ENCODE measurements at places on chromosomes 12 and 14.

- no peak for DNase-seq
- H3K36me3 ChIP-seq: peaks cover 6% of the 10 kb centered on the region
- peaks cover 68% of the 10 kb centered on the region for H3K4me1 ChIP-seq
- peak overlapping the region; percentile 76 for H3K4me3 ChIP-seq
These were observed 230.5 kb downstream of the EFCAB11 start for GRCh38 chr14:89723930-89724627.

GRCh38 chr14:53957739-53958138 lies 1.1 kb upstream of the BMP4 start:
- DNase-seq: no peak
- peaks cover 2% of the 10 kb centered on the region for H3K36me3 ChIP-seq
- H3K27ac ChIP-seq: no peak overlapping the region
- peaks cover 28% of the 10 kb centered on the region for H3K4me1 ChIP-seq
- peaks cover 63% of the 10 kb centered on the region for H3K27me3 ChIP-seq

GRCh38 chr14:98181768-98182167 lies 1090.2 kb downstream of the BCL11B start:
- H3K4me1 ChIP-seq: peaks cover 95% of the 10 kb centered on the region
- no peaks in the 10 kb centered on the region for H3K27me3 ChIP-seq
- DNase-seq: no peak
- H3K4me3 ChIP-seq: peak overlapping the region; percentile 38

DNA sequence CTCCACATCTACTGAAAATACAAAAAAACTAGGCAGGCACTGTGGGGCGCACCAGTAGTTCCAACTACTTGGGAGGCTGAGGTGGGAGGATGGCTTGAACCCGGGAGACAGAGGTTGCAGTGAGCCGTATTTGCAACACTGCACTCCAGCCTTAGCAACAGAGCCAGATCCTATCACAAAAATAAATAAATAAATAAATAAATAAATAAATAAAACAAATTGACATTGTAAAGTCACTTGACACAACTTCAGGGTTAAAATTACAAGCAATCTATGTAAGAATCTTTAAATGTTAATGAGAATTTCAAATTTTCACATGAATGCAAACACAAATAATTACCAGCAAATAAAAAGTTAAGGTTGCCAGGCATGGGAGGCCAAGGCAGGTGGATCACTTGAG lies 11.1 kb downstream of the ATXN2 start:
- H3K4me1 ChIP-seq: no peaks in the 10 kb centered on the region
- no peaks in the 10 kb centered on the region for H3K36me3 ChIP-seq
- H3K27me3 ChIP-seq: no peaks in the 10 kb centered on the region

- peaks cover 2% of the 10 kb centered on the region for H3K27me3 ChIP-seq
- H3K36me3 ChIP-seq: no peaks in the 10 kb centered on the region
- no peak overlapping the region for H3K4me3 ChIP-seq
- H3K27ac ChIP-seq: no peak overlapping the region
These were observed 17.0 kb upstream of the SRSF5 start for GRCh38 chr14:69749956-69750355.

GRCh38 chr14:72909163-72909562 lies 15.3 kb upstream of the DPF3 start:
- no peak overlapping the region for H3K4me3 ChIP-seq
- peaks cover 31% of the 10 kb centered on the region for H3K4me1 ChIP-seq
- H3K27me3 ChIP-seq: peaks cover 33% of the 10 kb centered on the region
- peaks cover 2% of the 10 kb centered on the region for H3K36me3 ChIP-seq

GRCh38 chr12:91225316-91225715 lies 42.7 kb upstream of the DCN start:
- no peak overlapping the region for H3K4me3 ChIP-seq
- H3K36me3 ChIP-seq: no peaks in the 10 kb centered on the region
- peaks cover 3% of the 10 kb centered on the region for H3K27me3 ChIP-seq
- no peak for DNase-seq
- no peak overlapping the region for H3K27ac ChIP-seq

DNA sequence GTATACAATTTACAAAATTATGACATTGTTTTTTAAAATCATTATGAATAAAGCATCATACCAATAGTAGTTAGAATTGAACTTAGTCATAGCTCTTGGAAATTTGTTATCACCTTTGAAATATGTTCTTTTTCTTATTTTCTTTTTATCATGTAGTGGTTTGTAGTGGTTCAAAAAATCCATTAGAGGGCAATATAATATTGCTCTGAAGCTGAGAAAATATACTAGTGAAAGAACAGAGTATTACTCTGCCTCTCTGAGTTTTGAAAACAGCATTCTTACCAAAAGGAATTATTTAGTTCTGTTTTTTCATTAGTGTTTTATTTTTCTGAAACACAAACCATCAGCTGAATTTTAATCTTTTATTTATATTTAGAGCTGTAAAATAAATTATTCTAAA lies 76.2 kb downstream of the PDZRN4 start:
- no peak overlapping the region for H3K4me3 ChIP-seq
- H3K36me3 ChIP-seq: no peaks in the 10 kb centered on the region
- no peak overlapping the region for H3K27ac ChIP-seq
- no peak for DNase-seq
- peaks cover 2% of the 10 kb centered on the region for H3K27me3 ChIP-seq

GRCh38 chr14:64117671-64118402 lies 176.3 kb downstream of the ESR2 start:
- peaks cover 5% of the 10 kb centered on the region for H3K4me1 ChIP-seq
- no peak overlapping the region for H3K27ac ChIP-seq
- no peak for DNase-seq
- H3K27me3 ChIP-seq: no peaks in the 10 kb centered on the region
- H3K4me3 ChIP-seq: no peak overlapping the region

DNA sequence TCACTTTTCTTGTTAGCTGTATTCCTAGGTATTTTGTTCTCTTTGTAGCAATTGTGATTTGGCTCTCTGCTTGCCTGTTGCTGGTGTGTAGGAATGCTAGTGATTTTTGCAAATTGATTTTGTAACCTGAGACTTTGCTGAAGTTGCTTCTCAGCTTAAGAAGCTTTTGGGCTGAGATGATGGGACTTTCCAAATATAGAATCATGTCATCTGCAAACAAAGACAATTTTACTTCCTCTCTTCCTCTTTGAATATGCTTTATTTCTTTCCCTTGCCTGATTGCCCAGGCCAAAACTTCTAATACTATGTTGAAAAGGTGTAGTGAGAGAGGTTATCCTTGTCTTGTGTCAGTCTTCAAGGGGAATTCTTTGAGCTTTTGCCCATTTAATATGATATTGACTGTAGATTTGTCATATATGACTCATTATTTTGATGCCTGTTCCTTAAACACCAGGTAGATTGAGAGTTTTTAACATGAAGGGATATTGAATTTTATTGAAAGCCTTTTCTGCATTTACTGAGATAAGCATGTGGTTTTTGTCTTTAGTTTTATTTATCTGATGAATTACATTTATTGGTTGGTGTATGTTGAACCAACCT lies 26.7 kb downstream of the CLECL1 start:
- peak overlapping the region; percentile 56 for H3K4me3 ChIP-seq
- H3K4me1 ChIP-seq: peaks cover 75% of the 10 kb centered on the region
- peaks cover 44% of the 10 kb centered on the region for H3K36me3 ChIP-seq
- H3K27me3 ChIP-seq: no peaks in the 10 kb centered on the region
- H3K27ac ChIP-seq: peak overlapping the region; percentile 77
- no peak for DNase-seq

DNA sequence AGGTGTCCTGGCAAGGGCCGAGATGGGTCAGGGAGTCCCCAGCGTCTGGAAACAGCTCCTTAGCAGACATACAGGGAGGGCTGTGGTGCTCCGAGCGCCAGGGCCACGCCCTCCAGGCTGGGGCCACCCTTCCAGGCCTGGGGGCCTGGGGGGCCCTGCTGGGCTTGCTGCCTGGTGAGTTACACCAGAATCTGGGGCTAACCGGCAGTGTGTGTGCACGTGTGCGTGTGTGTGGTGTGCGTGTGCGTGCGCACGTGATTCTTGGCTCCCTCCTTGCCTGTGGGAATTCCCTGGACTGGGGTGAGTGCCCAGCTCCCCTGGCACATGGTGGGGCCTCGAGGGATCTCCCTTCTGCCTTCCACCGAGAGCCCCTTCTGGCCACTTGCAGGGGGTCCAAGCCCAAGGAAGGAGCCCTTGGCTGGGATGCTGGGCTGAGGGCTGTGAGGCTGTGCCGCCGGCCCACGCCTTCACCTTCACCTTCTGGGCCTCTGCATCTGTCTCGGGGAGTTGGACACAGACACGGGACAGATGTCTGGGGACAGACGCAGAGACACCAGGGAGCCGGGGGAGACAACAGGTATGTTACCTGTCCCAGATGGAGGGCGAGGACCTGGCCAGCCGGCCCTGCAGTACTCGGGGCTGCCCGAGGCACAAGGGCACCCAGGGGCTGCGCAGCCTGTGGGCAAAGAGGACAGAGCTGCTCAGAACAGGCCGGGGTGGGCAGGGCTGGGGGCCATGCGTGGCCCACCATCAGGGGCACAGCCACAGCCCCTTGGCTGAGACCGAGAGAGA lies 37.2 kb downstream of the BEGAIN start:
- H3K4me1 ChIP-seq: peaks cover 5% of the 10 kb centered on the region
- H3K27me3 ChIP-seq: peaks cover 7% of the 10 kb centered on the region
- no peak overlapping the region for H3K4me3 ChIP-seq
- DNase-seq: no peak

- H3K4me1 ChIP-seq: peaks cover 18% of the 10 kb centered on the region
- peak within 1 kb of the TSS; percentile 98 for H3K4me3 ChIP-seq
- peak within 1 kb of the TSS; percentile 93 for H3K27ac ChIP-seq
- peak; percentile 93 for DNase-seq
These were observed at the start of gene EAPP for GRCh38 chr14:34539407-34540180. EAPP (minus strand) TSS chr14:34539701; CDS start chr14:34539628, 73 bp downstream.

DNA sequence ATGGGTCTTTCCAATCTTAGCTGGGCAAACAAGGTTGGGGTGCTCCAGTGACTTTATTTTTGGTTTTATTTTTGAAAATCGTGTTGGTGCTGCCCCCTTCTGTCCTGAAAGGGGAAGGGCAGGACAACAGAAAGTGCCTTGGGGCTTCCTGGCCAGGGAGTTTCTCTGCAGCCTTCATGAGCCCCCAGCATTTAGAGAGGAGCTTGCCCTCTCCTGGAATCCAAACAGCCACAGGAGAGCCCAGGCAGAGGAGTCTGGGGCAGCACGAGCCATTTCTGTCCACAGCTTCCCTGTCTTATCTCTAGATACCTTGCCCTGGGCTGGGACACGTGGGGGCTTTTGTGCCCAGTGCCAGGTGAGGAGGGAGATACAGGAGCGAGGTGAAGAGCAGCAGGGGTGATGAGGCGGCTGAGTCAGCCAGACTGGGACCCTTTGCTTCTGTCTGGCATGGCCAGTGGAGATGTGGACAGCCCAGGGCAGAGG lies 4.4 kb upstream of the C1RL start:
- H3K27me3 ChIP-seq: no peaks in the 10 kb centered on the region
- H3K4me3 ChIP-seq: no peak overlapping the region
- H3K4me1 ChIP-seq: peaks cover 42% of the 10 kb centered on the region
- DNase-seq: peak; percentile 46
- peaks cover 24% of the 10 kb centered on the region for H3K36me3 ChIP-seq

DNA sequence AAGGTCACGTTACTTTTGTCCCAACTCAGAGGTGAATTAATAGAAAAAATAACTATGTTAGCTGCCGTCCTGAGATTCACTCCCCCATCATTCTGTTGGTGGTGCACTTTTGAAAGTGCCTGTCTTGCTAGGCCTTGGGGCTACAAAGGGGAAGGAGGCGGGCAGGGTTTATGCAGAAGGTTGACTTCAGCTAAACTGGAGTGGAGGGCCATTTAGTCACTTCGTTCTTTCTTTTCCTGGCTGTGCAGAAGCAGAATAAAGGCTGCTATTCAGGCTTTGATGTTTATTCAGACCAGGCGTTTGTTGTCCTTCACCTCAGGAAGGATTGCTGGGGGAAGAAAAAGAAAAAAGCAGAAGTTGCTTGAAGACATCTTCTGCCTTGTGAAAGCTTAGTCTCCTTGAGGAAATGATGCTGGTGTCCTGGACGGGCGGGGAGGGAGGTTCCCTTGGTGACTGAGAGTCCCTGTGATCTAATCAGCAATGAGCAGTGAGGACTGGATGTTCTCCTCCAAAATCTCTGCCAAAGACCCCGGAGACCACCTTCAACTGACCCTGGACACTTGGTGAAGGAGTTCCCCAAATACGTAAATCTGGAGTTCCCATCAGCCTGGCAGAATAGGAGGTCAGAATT lies 4.0 kb downstream of the GLT1D1 start:
- no peak overlapping the region for H3K27ac ChIP-seq
- H3K36me3 ChIP-seq: peaks cover 1% of the 10 kb centered on the region
- H3K4me1 ChIP-seq: no peaks in the 10 kb centered on the region
- no peak for DNase-seq
- peaks cover 18% of the 10 kb centered on the region for H3K27me3 ChIP-seq
- no peak overlapping the region for H3K4me3 ChIP-seq

GRCh38 chr14:75293920-75294648 lies 15.5 kb downstream of the FOS start:
- peak; percentile 92 for DNase-seq
- H3K4me1 ChIP-seq: peaks cover 22% of the 10 kb centered on the region
- peak overlapping the region; percentile 72 for H3K4me3 ChIP-seq
- H3K36me3 ChIP-seq: no peaks in the 10 kb centered on the region

DNA sequence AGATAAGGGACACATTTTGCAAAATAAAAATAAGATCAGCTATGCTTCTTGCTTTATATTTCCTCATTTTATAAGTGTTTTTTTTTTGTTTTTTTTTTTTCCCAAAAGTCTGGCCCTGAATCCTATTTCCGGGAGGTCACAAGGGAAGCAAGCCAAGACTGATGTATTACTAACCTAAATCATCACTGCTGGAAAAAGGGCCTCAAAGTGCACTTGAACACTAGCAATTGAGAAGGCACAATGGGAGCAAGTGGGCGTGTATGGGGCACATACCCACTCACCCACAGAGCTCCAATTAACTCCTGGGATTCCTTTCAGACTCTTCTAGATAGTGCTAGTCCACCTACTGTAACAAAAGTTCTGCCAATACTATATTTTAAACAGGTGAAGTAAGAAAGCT lies 58.8 kb downstream of the STON2 start:
- H3K36me3 ChIP-seq: no peaks in the 10 kb centered on the region
- H3K27ac ChIP-seq: no peak overlapping the region
- no peaks in the 10 kb centered on the region for H3K4me1 ChIP-seq
- H3K27me3 ChIP-seq: peaks cover 9% of the 10 kb centered on the region

DNA sequence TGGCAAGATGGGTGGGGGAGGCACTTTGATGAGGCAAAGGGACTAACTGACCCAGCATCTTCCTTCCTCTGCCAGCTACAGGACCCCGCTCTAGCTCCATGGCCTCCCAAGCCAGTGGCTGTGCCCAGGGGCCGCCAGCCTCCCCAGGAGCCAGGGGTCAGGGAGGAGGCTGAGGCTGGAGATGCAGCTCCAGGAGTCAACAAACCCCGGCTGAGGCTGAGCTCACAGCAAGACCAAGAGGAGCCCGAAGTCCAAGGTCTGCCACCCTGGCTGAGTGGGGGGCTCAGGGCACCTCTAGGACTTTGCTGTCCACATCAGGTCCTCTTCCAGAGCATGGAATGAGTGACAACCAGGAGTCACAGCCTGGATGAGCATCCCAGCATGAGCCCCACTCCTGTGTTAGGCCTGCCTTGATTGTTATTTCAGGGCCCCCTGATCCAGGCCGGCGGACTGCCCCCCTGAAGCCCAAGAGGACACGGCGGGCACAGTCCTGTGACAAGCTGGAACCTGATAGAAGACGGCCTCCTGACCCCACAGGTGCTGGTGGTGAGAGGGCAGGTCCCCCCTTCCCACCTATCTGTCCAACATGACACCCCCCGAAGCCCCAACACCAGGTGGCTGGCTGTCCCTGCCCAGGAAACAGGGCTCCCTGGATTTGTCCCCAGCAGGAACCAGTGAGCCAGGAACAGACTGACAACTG lies 2.5 kb upstream of the CPNE6 start:
- DNase-seq: no peak
- H3K27me3 ChIP-seq: peaks cover 5% of the 10 kb centered on the region
- H3K4me3 ChIP-seq: no peak overlapping the region
- H3K4me1 ChIP-seq: peaks cover 12% of the 10 kb centered on the region
- no peak overlapping the region for H3K27ac ChIP-seq

All from activated T-helper 1 cell treated with anti-CD3 and anti-CD28 coated beads, Interleukin-12 subunit alpha, Interleukin-12 subunit beta, Interleukin-2, Interleukin-4 antibody, amounts not matched to agents 30 ng/mL and 10 ng/mL and 1 ng/mL, durations not matched to agents 14 hours and 24 hours and 36 hours (primary cell).